ENCODE measurements at places on chromosomes 13 and 19. TPM values are rescaled to one million over a fixed set of nuclear protein-coding genes. Genes with fewer than 3 reads are reported as not detected.

RBM26 gene
- 28.7 TPM for total RNA-seq

TMEM145 gene
- not detected for total RNA-seq

LILRA6 gene
- total RNA-seq = not detected

TRPM4 gene
- total RNA-seq = 35.0 TPM

ZNF93 gene
- total RNA-seq = 8.4 TPM

NLRP9 gene
- not detected for total RNA-seq

KLHL1 gene
- total RNA-seq = not detected

JAK3 gene
- total RNA-seq = 6.0 TPM

SLC7A10 gene
- total RNA-seq = not detected

DIRAS1 gene
- under 0.01 TPM for total RNA-seq

CD37 gene
- total RNA-seq = not detected

MAP4K1 gene
- not detected for total RNA-seq

All from placental epithelial cell (primary cell).